ENCODE measurements at places on chromosomes 1 and 21. TPM values are rescaled to one million over a fixed set of nuclear protein-coding genes. Genes with fewer than 3 reads are reported as not detected.

The CYP4A11 gene
- not detected for total RNA-seq

The RAB3B gene
- total RNA-seq = 38.3 TPM

The VTCN1 gene
- total RNA-seq = not detected

The RGSL1 gene
- not detected for total RNA-seq

The DPYD gene
- total RNA-seq = 67.1 TPM

The ILDR2 gene
- total RNA-seq = under 0.01 TPM

The RNF186 gene
- total RNA-seq = not detected

The KCNJ9 gene
- total RNA-seq = not detected

The SPATA21 gene
- not detected for total RNA-seq

The TMEM52 gene
- 0.19 TPM for total RNA-seq

The ADCY10 gene
- 0.19 TPM for total RNA-seq

The GPR153 gene
- total RNA-seq = 2.1 TPM

The ALPL gene
- 13.2 TPM for total RNA-seq

The SHE gene
- 0.19 TPM for total RNA-seq

The KRTAP19-3 gene
- not detected for total RNA-seq

The FBXO44 gene
- 14.4 TPM for total RNA-seq

The TAL1 gene
- 0.19 TPM for total RNA-seq

The ACTN2 gene
- 0.56 TPM for total RNA-seq

The FLVCR1 gene
- total RNA-seq = 7.9 TPM

The STYXL2 gene
- total RNA-seq = not detected

The F13B gene
- under 0.01 TPM for total RNA-seq

The MXRA8 gene
- total RNA-seq = 141 TPM

The TCEA3 gene
- 10.7 TPM for total RNA-seq

The GPA33 gene
- total RNA-seq = not detected

All from regular cardiac myocyte (primary cell).